Motor neuron (in vitro differentiated cells): ENCODE measurements at places on chromosomes 1 and 21.

GRCh38 chr1:185973645-185974044, 239.5 kb downstream of the HMCN1 start:
- ATAC-seq: no peak

DNA sequence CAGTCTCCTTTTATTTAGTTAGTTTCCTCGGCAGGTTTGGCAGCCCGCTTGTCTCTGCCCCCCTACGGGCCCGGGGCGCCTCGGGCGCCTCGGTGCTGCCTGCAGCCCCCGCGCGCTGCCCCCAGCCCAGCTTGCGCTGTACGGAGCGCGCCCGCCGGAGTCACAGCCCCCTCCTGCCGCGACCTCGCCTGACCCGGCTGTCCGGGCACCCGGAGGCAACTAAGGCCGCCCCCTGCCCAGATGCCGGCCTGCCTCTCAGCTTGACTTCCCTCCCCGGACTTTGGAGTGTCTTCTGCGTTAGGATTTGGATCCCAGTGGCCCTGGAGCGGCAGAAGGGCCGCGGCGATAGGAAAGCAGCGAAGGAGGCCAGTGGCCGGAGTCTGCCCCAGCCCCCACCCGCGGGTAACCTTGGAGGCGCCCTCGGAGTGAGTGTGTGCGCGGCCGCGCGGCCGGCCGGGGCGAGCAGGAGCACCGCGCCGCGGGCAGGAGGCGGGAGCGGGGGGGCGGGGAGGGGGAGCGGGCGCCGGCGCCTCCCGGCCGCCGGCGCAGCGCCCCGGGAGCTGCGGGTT, 7.6 kb downstream of the CDKN2C start:
- peak; percentile 91 for ATAC-seq

- no peak for ATAC-seq
Observed at GRCh38 chr1:33343539-33343938, 22.6 kb upstream of the A3GALT2 start.

DNA sequence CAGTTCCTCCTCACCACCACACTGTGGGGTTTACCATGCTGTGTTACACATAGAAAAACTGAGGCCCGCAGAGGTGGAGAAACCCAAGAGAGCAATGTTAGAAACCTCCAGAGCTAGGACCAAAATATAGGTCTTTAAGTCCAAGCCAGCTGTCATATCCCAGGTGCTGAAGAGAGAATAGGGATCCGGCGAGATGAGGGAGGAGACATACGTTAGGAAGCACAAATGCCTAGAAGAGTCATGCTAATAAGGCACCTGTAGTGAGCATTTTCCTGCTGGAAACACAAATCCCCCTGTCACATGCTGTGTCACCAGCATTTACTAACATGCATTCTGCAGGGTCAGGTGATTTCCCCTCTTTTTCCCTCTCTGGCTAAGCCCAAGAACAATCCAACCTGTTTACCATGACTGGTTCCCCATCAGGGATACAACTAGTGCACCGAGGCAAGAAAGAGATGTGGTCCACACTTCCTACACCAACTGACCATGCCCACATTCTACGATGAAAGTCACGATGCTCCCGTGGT, 168.6 kb upstream of the CAMK1G start:
- no peak for ATAC-seq

DNA sequence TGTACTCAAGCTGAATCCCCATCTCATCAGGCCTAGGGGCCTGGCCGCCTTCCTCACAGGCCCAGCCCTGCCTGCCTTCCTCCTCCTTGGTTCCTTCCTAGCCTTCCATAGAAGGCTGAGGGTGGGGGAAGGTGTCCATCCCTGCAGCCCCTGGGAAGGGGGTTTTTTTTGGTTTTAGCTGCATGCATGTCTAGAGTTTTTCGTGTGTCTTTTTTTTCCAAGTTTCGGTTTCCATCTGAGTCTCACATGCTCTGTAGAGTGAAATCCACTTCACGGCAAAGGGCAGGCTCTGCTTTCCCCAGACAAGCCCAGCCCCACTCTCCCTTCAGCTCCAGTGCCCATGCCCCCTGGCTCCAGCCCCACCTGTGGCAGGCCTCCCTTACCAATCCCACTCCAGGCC, 32.1 kb downstream of the GRHL3 start:
- ATAC-seq: no peak

- no peak for ATAC-seq
Observed at GRCh38 chr1:150765296-150765976, at the start of gene CTSS. Gene CTSS (minus strand): TSS chr1:150765778. CDS start chr1:150764763, 1,015 bp downstream.

GRCh38 chr1:14168326-14169063, 430.0 kb upstream of the KAZN start:
- no peak for ATAC-seq

- peak; percentile 36 for ATAC-seq
Observed at GRCh38 chr1:248243204-248243603, 12.0 kb downstream of the OR2M4 start.

DNA sequence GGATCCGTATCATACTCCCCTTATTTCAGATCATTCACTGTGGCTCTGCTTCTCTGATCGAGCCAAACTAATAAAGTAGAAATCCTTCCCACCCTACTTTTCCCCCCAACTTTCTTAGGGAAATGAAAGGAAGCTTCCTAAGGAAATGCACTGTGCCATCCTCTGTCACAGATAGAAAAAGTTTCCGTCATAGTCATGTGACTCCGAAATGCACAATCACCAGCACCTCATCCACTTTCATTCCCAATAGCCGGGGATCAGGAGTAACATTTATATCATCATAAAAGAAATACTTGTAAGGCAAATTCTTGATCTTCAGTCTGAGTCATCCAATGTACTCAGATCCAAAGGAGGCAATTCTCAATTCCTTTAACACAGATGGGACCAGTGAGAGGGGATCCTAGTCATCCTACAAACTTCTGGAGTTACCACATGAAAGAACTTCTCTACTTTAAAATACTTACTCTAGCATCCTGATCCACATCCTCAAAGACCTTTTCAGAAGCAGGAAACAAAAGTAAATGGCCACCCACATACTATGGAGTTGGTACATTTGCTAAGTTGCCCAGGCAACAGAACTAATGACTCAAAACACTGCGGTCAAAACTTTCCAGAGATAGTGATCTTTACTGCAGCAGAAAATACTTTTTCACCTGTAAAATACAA, 97.8 kb upstream of the ZC3H11B start:
- ATAC-seq: no peak

- ATAC-seq: no peak
Observed at GRCh38 chr1:24266998-24267397, 52.2 kb upstream of the GRHL3 start.

GRCh38 chr1:217342105-217342504, 288.8 kb downstream of the GPATCH2 start:
- no peak for ATAC-seq

- no peak for ATAC-seq
Observed at GRCh38 chr1:28579401-28579800, 12.7 kb upstream of the RAB42 start.

DNA sequence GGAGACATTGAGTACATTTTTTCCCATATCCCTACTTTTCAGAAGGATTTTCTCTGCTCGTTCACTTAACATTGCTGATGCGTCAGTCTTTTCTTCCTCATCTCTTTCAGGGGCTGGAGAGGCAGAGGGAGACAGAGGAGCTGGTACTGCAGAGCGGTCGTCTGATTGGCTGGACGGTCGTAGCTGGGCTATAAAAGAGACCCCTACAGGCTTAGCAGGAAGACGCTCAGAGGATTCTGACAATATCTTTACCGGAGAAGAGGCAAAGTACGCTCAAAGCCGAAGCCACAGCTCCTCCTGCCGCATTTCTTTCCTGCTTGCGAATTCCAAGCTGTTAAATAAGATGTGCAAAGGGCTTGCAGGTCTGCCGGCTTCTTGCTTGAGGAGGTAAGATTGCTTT, at the start of gene RGS4:
RGS4 (plus strand) TSS at position 220 of the 400 bp plus-strand sequence; CDS start at position 344, 124 bp downstream.
- peak; percentile 100 for ATAC-seq

DNA sequence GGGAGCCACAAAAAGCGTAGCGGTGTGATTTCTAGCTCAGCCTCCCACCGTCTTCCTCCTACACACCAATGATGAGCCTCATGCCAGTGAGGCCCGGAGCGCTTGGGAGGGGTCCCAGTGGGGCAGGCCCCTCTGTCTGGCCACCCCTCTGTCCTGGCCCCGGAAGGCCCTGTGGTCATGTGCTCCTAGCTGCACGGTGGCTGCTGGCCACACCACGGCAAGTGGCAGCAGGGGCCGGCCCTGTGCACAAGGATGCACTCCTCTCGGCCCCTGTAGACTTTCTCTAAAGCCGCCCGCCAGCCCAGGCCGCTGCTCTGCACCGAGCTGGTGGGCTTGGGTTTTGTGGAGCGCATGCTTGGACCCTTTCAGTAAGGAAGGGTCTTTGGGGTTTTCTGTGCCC, 53.6 kb downstream of the KCNAB2 start:
- ATAC-seq: no peak

- no peak for ATAC-seq
Observed at GRCh38 chr1:216416488-216416887, 6.8 kb downstream of the USH2A start.

GRCh38 chr1:23081376-23081775, 62.1 kb downstream of the KDM1A start:
- ATAC-seq: no peak

DNA sequence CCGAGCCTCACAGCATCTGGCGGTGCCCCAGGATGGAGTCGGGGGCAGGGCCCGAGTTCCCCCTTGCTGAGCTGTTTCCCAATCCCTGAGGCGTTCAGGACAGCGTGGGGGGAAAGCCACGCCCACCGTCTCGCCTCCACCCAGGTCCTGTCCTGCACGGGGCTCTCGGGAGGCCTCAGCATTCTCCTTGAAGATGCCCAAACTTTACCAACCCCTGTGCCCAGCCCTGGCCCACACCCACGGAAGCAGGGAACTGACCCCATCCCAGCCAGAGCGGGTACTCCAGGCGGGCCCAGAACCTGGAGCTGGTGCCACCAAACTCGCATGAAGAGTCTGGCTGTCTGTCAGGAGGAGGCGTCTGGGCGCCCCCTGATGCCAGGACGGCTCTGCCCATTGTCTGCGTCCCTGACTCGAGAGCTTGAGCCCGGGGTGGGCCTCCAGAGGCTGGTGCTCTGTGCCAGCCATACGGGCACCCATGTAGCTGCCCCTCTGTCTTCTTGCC, 35.3 kb upstream of the POFUT2 start:
- ATAC-seq: peak; percentile 12

DNA sequence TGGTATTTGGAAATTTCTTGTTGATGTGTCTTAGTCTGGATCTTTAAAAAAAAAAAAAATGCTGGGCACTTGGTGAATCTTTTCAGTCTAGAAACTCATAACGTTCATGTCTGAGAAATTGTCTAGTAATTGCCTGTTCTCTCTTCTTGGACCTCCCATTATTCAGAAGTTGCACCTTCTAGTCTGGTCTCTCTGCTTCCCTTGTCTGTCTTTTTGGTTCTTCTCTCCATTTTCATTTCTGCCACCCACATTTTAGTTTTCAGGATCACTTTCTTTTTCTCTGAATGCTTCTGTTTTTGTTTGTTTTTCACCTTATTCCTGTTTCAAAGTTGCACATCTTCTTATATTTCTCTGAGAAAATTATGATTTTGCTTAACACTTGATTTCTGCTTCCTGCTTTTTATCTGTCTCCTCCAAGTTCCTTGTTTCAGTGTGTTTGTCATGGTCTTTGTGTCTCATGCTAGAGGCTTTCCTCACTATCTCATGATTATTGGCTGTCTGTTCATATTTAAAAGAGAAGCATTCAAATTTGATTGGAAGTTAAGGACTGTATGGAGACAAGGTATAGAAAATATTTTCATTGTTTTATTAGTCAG, 21.3 kb downstream of the BACE2 start:
- no peak for ATAC-seq

DNA sequence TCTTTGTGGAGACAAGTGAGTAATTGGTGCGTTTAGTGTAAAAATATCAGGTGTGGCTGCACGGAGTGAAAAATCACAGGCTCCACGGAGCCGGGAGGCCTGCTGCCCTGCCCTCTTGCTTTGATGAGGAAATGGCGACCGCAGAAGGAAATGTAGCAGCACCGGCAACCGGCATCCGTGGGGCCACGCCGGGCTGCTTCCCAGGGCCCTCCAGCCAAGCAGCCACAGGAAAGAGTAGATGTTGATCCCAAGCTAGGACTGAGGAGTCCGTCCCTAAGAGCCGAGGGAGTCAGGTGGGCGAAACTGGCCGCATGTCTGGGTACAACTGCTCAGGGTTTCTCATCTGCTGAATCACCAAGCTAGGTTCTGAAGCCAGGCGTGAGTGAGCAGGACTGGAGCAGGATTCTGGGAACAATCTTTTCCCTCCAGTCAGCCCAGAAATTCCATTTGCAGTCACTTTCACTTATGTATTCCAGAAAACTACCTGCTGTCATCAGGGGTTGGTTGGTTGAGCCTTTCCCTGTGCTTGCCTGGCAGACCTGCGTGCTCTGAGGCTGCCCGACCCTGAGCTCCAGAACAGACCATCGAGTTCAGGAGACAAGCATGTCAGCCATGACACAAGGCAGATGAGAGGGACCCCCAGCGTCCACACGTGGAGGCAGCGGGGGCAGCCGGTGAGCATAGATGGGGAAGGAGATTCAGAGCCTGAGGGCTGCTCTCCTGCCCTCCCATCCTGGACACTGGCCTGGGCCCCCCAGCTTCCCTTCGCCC, 5.8 kb upstream of the ITGB2 start:
- ATAC-seq: no peak

DNA sequence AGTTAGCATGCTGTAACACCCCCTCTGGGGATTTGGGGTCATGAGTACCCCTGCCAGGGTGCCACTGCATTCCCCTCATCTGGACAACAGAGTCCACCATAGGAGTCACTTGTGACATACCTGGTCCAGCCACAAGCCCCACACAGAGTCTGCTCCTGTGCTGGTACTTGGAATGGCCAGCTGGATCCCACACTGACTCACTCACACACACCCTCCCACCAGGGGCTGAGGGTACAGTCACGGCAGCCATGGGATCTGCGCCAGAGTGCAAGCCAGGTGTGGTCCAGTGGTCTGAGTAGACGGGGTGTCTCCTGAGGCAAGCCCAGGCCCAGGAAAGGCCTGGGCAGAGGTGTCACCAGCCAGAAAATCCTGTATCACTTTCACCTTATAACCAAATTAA, 67.7 kb downstream of the MRPL39 start:
- no peak for ATAC-seq

DNA sequence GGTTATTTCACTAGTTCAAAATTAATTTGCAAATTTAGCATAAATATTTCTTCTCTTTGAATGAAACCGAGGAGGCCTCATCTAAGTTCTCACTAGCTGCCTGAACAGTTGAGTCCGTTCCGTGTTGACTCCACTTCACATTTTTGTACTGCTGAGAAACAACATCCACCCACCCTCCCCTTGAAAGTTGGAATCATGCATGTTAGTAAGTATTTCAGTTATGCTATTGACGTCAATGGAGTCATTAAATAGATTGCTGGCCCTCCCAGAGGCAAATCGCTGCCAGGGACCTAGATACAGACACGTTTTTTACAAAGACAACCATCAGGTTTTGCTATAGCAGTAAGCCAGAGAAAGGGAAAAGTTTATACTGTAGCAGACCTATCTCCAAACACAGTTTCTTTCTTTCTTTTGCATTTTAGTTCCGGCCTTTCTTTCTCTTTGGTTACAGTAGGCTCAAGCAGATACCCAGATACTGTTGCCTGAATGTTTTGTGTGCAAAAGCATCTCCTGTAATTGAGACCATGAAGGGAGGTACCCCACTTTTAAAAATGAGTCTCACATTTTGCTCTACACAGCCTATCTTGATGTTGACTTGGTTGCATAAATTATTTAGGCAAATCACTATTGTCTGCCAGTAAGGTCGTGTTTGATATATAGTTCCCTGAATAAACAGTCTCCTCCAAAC, 262.6 kb upstream of the SGIP1 start:
- peak; percentile 81 for ATAC-seq

GRCh38 chr1:172024516-172024915, 183.2 kb downstream of the DNM3 start:
- ATAC-seq: no peak

GRCh38 chr1:68051475-68051874, 1.0 kb upstream of the DIRAS3 start:
- ATAC-seq: peak; percentile 53

GRCh38 chr1:27225621-27226020, 8.8 kb upstream of the WDTC1 start:
- ATAC-seq: no peak
